Suppressor macrophage (primary cell): ENCODE measurements at places on chromosomes 12 and 14.

- no peak for DNase-seq
These were observed 86.0 kb upstream of the BCL11B start for GRCh38 chr14:99357916-99358390.

DNA sequence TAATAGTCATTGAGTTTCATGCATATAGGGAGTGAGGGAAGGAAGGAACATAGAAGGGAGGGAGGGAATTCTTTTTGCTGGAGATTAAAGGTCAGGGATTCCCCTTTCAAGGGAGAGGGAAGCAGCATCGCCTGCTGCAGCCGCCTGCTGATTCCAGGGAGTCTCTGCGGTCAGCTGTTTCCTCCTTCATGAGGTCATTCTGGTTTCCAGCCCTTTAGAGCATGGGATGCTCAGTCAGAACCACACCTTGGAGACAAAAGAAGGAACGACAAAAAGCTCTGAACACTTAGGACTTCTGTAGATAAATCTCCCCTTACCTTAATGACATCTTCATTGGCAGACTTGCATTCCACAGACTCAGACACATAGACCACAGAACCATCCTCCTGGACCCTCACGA lies 923.0 kb upstream of the TMEM132C start:
- no peak for DNase-seq

GRCh38 chr12:47226199-47226598 lies 146.4 kb upstream of the AMIGO2 start:
- no peak for DNase-seq

GRCh38 chr12:88416786-88417185 lies 163.5 kb downstream of the KITLG start:
- no peak for DNase-seq

DNA sequence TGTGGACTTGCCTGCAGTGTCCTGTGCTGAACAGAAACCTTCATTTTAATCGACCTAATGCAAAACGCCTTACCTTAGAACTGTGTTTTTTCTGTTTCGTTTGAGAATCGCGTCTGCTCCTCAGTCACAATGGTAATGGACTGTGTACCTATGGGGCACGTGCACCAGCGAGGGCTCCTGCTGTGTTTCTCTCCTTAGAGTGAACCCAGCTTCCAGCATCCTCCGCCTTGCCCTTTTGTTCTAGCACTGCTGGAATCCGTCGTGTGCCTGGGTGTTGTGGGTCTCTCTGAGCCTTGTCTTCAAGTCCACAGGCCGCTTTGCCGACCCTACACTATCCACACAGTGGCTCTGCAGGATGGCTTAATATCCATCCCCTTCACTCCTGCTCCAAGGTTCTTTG lies 3.6 kb downstream of the AMN start:
- DNase-seq: no peak

DNA sequence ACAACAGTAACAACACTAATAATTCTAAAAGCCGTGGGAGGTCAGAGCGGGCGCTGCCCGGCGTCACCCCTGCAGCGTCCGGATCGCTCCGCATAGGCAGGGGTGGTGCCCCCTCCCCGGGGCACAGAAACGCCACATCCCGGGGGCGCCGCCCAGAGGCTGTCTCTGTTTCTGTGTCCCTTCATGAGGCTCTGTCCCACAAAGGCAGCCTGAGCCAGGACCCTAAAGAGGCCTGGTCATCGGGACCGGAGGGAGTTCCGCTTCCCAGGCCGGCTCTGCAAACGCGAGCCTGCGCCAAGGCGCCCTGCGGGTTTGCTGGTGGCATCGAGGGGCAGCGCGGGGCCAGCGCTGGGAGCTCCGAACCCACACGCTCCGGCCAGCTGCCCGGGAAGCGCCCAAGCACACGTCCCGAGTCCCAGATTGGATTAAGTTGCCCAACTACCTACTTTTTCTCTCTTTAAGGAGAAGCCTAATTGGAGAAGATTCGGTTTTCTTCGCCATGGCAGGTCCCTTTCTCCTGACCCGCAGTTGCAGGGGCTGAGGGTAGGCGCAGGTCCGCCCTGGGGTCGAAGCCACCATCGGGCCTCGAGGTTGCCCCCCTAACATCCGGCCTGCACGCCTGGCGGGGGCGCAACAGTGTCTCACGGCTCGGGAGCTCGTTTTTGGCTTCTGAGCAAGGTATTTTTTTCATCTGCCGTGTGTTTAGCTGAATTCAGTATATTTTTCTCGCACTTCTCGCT lies 421.7 kb downstream of the VRK1 start:
- peak; percentile 5 for DNase-seq

GRCh38 chr12:65327207-65328076 lies 49.0 kb downstream of the MSRB3 start:
- no peak for DNase-seq

- no peak for DNase-seq
These were observed 8.6 kb upstream of the HDAC7 start for GRCh38 chr12:47828008-47828975.

GRCh38 chr12:116324654-116325335 lies 47.3 kb upstream of the MED13L start:
- peak; percentile 75 for DNase-seq

GRCh38 chr12:106285982-106286381 lies 16.6 kb upstream of the TCP11L2 start:
- no peak for DNase-seq

DNA sequence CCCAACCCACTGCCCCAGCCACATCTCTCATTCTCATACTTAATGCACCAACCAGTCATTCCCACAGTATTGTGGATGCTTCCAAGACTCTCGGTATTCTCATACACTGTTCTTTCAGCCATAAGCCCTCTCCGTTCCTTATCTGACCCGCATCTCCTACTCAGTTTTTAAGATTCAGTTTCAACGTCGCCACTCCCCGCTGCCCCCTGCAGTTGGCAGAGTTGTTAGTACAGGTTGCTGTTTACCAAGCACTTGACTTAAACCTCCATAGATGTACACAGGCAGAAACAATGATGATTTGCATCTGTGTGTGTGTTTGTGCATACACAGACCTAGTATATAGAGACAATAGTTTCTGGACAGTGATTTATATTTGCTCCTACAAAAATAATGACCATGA lies 40.2 kb downstream of the PAH start:
- no peak for DNase-seq

GRCh38 chr12:44565163-44565562 lies 311.0 kb downstream of the NELL2 start:
- DNase-seq: no peak

- DNase-seq: no peak
These were observed 74.4 kb downstream of the NTF3 start for GRCh38 chr12:5506295-5506694.

- no peak for DNase-seq
These were observed 121.6 kb downstream of the TMEM121 start for GRCh38 chr14:105647784-105648608.

DNA sequence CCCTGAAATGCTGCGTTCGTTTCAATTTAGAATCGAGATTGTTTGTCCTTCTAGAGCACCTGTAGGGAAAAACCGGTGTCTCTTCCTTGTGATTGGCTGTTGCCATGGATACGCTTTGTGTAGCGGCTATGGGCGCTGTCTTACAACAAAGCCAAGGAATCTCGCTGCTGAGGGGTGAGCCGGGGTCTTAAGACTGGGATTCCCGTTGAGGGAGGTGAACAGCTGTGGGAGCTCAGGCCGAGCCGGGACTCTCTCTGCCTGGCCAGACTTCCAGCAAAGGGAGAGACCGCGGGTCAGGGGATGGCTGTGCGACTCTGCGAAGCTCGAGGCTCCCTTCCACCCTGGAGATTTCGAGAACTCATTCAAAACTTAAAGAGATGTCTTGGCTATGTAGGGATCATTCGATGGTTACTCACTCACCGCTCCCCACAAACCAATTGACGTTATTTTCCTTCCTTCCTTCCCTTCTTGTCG lies at the start of the genes LRRIQ1 and TSPAN19:
Gene LRRIQ1 (plus strand): TSS at position 118 of the 474 bp plus-strand sequence. CDS start 1,826 bp downstream, outside the sequence.
Gene TSPAN19 (minus strand): TSS at position 44 of the 474 bp plus-strand sequence. CDS start 6,331 bp downstream, outside the sequence.
- peak; percentile 11 for DNase-seq
